Omental fat pad (tissue), 4 donors: ENCODE measurements at places on chromosomes 4 and X. TPM values are rescaled to one million over a fixed set of nuclear protein-coding genes. Genes with fewer than 3 reads are reported as not detected.

Gene SYN1
- total RNA-seq = 1.3 TPM

Gene LANCL3
- total RNA-seq = 0.38 TPM

Gene ITIH6
- total RNA-seq = not detected

Gene RAB41
- total RNA-seq = not detected

Gene MUC7
- not detected for total RNA-seq
